ENCODE measurements at places on chromosomes 16 and 17.

DNA sequence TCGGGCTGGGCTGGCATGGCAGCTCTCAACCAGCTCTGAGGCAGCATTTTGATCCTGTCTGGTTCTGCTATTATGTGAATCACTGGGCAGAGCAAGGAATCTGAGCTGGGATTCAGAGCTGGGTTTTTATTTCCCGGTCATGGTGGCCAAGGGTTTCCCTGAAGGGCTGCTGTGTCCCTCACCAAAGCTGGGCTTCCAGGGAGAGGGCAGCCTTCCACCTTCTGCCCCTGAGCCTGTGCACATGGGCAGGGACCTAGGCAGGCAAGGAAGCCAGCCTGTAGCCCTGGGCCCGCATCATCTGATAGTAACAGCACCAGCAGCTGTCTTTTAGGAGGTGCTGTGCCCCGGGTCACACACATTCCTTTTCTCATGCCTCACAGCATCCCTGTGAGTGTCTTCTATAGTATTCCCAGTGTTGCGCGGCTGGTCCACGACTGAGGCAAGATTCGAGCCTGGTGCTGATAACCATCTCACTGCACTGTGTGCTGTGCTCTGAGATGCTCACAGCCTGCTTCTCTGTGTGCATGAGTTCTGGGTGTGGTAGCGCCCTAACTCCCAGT lies 85.3 kb upstream of the PLCG2 start:
- DNase-seq, result no peak

DNA sequence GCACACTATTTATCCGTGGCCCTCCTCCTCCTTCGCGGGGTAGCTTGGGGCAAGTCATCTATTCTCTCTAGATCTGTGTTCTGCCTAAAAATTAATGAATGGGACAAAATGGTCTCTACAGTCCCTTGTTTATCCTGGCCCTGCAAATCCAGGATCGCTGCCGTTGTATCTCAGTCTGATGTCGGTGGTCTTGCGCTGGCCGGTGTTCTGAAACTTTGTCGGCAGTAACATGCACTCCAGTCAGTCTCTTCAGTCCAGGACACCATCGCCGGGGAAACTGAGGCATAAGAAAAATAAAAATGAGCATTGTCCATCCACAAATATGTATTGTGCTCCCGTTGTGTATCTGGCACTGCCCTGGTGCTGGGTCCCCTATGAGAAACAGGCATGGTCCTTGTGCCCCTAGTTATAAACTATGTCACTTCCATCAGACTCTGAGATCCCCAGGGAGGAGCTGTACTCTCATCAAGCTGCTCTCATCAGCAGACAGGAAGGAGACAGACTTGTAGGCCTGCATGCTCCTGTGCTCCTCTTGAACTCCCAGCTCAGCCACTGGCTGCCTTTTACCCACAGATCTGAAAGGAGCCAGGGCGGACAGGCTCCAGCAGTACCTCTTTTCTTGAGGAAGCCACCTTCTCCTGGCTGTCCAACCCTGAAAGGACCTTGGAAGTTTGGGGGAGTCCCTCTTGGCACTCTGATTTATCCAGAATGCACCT lies 13.7 kb upstream of the CA4 start:
- DNase-seq, result no peak

DNA sequence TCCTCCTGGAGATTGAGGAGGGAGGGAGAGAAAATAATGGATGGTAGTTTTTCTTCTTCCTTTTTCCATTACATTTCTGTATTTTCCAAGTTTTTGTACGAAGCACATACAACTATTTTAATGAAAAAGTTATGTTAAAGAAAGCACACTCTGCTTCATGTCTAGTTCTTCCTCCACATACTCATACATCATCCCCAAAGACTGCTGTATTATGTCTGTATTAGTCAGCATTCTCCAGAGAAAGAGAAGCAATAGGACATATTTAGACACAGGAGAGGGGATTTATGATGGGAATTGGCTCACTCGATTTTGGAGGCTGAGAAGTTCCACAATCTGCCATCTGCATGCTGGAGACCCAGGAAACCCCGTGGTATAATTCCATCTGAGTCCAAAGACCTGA lies 10.1 kb upstream of the ACSM2A start:
- DNase-seq, result no peak

- no peak for DNase-seq
Measured at GRCh38 chr16:6880263-6880662, 452.4 kb upstream of the RBFOX1 start.

- peak; percentile 68 for DNase-seq
Measured at GRCh38 chr16:88804173-88804551, 573 bp downstream of the CDT1 start.

GRCh38 chr16:75461575-75461974 lies 2.9 kb downstream of the TMEM170A start:
- no peak for DNase-seq

DNA sequence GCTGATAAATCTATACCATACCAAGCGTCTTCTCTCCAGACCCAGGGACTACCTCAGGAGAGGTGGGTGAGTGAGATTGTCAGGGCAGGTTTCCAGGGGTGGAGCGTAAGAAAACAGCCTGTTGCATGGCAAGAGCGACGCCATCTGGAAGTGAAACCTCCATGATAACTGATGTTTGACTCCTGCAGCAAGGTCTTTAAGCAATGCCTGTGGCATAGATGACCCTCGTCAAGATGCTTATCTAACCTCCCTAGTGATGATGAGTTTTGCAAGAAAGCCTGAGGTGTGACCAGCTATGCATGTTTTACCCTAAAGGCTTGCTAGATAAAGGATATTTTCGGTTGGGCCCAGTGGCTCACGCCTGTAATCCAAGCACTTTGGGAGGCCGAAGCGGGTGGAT lies 71.6 kb downstream of the GSG1L start:
- no peak for DNase-seq

GRCh38 chr16:58198803-58199411 lies 1.0 kb upstream of the CSNK2A2 start:
- DNase-seq, result no peak

GRCh38 chr17:60599220-60599619 lies 773 bp upstream of the PPM1D start:
- no peak for DNase-seq

GRCh38 chr17:67151717-67152116 lies 93.3 kb downstream of the HELZ start:
- no peak for DNase-seq

DNA sequence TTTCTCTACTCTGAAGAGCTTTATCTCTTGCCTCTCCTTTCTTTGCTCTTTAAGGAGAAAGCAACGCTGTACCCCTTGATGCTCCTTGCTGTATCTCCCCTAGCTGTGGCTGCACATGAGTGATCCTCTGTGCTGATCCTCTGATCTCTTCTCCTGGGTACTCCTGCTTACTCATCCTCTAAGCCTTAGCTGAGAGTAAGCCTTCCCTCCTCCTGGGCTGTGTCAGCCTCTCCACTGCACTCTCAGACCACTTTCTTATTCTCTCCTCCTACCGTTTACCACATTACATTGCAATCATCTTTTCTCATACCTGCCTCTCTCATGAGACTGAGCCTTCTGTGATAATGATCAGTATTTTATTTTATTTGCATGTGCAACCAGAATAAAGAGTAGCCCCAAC lies 25.1 kb downstream of the SOX9 start:
- DNase-seq, result no peak

GRCh38 chr16:82226327-82226726 lies 56.3 kb upstream of the MPHOSPH6 start:
- no peak for DNase-seq

DNA sequence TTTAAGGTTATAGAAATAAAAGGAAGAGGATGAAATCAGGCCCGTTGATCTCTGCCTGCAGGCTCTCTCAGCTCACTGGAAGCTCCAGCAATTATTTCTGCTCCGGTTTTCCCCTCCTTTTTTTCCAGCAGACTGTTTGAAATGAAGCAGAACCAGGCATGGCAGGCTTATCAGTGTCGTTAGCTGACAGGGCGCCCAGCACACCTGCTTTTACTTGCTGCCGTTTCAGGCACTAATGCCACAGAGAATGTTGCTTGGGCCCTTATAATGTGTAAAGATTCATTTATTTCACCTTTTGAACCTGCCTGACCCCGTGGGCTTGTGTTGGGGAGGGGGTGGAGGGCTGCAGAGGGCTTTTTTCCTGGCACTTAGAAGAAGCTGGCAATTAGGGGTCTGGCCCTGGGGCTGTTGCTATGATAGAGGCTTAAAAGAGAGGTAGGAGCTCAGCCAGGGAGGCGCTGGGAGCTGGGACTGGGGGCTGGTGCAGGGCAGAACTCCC lies 108.1 kb downstream of the IRX3 start:
- DNase-seq, result no peak

GRCh38 chr17:36008998-36009665 lies 7.8 kb upstream of the CCL15 start:
- DNase-seq, result no peak

DNA sequence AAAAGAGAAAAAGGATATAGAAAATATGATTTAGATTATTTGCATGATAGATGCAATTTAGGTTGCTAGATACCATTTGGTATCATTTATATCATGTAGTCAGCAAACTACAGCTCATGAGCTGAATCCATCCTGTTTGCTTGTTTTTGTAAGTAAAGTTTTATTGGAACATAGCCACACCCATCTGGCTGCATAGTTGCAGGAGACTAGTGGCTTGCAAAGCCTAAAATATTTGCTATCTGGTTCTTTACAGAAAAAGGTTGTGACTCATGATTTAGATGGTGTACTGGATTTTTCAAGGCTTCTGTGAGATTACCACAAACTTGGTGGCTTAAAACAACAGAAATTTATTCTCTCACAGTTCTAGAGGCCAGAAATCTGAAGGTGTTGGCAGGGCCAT lies 49.9 kb downstream of the MAP2K4 start:
- DNase-seq, result no peak

- peak; percentile 69 for DNase-seq
Measured at GRCh38 chr16:31420037-31420436, 8.1 kb downstream of the COX6A2 start.

DNA sequence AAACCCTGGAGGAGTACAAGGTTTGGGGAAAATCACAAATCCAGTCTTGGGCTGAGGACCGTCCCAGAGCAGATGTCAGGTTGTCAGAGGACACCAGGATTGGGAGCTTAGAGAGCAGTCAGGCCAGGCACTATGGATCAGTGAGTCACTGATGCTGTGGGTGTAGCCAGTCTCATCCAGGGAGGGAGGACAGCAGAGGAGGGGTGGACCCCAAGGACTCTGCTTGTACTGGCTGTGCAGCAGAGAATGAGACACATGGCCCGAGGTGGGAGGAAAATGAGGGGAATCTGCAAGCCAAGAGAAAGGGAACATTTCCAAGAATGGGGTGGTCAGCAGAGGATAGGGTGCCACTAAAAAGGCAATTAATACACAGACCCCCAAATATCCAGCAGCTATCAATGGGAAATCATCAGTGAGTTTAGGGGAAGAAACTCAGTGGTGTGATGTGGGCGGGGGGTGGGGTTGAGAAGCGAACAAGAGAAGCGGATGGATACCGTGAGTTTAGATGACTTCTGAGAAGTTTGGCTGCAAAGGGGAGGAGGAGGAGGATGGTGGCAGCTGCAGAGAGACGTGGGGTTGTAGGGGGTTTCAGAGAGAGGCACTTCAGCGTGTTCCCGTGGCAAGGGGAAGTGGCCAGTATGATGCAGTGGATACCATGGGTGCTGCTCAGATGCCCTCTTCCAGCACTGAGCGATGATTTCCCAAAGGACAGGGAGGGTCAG lies 43.9 kb downstream of the ARHGAP27 start:
- no peak for DNase-seq

- no peak for DNase-seq
Measured at GRCh38 chr17:74833501-74834377, 25.9 kb downstream of the GRIN2C start.

DNA sequence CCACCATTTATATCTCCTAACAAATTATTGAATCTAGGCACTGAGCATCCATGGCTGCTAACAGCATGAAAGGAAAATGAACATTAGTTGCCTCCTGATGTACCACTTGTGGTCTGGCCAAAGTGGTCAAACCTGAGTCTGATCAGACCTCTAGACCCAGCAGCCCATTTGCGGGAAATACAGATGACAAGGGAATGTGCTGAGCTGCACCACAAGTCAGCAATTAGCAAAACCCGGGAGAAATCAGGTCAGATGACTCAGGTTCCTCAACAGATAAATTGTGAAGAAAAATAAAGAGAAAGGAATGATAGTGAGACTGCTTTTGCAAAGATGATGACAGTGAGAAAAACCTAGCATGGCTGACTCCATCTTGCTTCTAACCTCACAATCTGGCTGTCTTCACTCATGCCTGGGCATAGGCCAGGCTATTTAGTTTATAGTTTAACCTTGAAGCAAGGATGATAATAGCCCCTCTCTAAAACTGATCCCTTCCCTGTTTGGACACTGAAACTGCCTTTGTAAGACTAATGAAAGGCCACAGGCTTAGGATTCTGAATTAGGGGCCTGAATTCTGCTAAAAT lies 142.7 kb upstream of the ASIC2 start:
- DNase-seq, result no peak

- DNase-seq, result no peak
Measured at GRCh38 chr17:20095336-20096080, 86.3 kb downstream of the SPECC1 start.

DNA sequence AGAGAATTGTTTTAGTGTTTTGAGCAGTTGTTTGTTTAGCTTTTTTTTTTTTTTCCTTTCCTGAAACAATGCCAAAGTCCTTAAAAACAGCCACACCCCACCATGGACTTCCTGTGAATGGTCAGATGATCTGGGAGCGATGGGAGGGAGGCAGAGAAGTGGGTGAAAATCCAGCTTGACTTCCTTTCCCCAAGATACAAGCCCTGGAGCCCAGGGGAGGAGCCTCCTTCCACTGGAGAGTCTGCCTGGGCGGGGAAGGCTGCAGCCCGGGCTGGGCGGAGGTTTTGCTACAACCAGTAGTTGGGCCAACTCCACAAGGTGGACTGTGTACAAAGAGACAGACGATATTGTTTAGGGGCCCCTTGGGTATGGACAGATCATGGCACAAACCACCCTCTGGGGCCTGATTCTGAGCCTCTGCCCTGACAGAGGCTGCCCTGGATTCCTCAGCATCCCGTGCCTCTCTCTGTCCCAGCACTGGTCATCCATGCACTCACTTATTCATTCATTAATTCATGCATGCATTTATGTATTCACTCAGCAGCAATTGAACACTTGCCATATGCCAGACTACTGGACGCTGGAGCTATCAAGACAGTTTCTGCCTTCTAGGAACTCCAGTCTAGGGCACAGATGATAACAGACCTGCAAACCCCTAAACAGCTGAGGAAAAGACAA lies 29.8 kb downstream of the WSB1 start:
- no peak for DNase-seq

GRCh38 chr17:50725769-50726655 lies 6.6 kb downstream of the LUC7L3 start:
- DNase-seq, result peak; percentile 49

- DNase-seq, result no peak
Measured at GRCh38 chr16:56886826-56887225, 21.8 kb downstream of the SLC12A3 start.

GRCh38 chr16:997440-998051 lies 16.0 kb downstream of the SOX8 start:
- peak; percentile 76 for DNase-seq

- no peak for DNase-seq
Measured at GRCh38 chr16:54048586-54049495, 237.7 kb downstream of the IRX3 start.

- no peak for DNase-seq
Measured at GRCh38 chr16:25628766-25629165, 63.0 kb upstream of the HS3ST4 start.

Data from activated CD4-positive, alpha-beta T cell treated with anti-CD3 and anti-CD28 coated beads, Interleukin-2, amount 10 ng/mL, durations not matched to agents 24 days and 14 days (primary cell).